ENCODE measurements at places on chromosomes 16 and 17.

DNA sequence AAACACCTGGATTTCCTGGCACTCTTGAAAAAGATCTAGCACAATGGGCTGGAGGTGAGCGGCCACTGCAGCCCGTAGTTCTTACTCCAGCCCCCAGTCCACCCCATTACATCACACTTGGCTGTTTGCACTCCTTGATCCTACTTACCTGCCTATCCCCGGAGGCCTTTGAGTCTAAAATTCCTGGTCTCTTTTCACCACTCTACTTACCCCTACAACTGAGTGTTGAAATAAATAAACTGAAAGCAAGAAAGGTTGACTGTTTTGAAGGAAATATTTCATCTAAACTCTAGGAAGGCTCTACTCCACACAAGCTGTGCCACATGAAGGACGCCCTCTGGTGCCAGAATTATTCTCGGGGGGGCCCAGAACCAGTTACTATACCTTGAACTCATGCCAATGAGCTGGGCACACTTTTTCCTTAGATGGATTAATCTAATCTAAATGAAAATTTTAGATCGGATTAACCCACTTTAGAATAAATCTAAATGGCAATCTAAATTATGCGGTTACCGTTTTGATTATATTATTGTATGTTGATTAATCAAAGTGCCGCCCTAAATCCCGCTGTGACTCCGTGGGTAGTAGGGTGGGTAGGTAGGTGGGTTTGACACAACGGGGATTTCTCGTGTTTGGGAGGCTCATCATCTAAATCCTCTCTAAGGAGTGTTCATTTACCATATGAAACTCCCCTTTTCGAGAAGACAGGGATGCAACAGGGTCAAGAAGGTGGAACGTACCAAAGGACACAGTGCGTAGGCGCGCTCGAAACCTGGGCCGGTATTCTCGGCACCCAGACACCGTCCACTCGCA, 651 bp upstream of the EIF1 start:
- H3K27me3 ChIP-seq: no peaks in the 10 kb centered on the region
- peaks cover 37% of the 10 kb centered on the region for H3K36me3 ChIP-seq
- H3K4me3 ChIP-seq: peak overlapping the region; percentile 85
- H3K27ac ChIP-seq: peak overlapping the region; percentile 71
- DNase-seq: no peak

DNA sequence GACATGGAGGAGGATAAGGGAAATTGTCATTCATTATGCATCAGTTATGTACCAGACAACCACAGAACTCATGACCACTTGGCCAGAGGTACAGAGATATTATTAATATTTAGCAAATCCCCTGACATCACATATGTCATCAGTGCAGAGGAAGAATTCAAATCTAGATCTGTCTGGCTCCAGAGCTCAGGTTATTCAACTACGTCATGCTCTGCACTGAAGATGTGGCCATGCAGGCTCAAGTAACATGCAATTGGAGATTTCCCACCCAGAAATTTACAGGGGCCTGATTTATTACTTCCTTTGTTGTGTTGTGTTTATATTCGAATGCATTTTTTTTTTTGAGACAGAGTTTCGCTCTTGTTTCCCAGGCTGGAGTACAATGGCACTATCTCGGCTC, 224.3 kb downstream of the HS3ST4 start:
- no peak overlapping the region for H3K4me3 ChIP-seq
- peaks cover 3% of the 10 kb centered on the region for H3K4me1 ChIP-seq
- H3K36me3 ChIP-seq: no peaks in the 10 kb centered on the region
- DNase-seq: no peak
- no peaks in the 10 kb centered on the region for H3K27me3 ChIP-seq

GRCh38 chr17:63931981-63932561, at the start of gene CD79B:
TSS of gene CD79B (minus strand) at chr17:63932331. CDS start at chr17:63932261, 70 bp downstream.
- H3K27me3 ChIP-seq: no peaks in the 10 kb centered on the region
- H3K36me3 ChIP-seq: no peaks in the 10 kb centered on the region
- H3K4me3 ChIP-seq: no peak within 1 kb of the TSS
- H3K4me1 ChIP-seq: peaks cover 10% of the 10 kb centered on the region
- no peak within 1 kb of the TSS for H3K27ac ChIP-seq

DNA sequence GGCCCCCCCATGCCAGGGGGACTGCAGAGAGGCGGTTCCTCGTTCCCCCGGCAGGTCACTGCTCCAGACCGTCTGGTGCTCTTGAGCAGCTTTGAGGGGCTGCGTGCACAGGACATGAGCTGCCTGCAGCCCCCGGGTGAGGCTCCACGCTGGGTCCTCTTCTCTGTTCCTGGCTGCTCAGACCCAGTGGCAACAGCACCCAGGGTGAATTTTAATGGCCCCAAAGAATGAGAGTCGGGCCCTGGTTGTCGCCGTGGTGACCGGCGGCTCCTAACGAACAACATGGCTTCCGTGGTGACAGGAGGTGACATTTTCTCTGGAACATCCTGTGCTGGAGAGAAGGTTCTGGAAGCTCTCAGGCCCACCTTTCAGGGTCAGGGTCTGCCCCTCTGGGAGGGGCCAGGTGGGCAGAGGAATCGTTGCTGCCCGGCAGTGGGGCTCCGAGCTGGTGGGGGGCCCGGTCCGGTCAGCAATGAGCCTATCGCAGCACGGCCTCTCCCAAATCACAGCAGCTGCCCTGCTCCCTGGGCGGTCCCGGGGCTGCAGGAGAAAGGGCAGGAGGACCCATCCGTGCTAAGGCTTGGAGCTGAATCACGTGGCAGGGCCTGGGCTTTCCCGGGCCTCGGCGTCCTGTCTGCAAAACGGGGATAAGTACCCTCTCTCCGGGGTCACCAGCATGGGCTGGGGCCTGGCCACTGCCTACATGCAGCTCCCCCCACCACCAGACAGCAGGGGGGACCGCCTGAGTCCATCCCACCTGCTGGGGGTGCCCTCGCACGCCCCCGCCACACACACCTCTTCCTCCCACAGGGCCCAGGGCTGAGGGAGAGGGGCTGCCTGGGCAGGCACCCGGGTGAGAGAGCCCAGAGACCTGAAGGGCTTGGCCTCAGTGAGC, 3.4 kb upstream of the C1QTNF8 start:
- peaks cover 28% of the 10 kb centered on the region for H3K4me1 ChIP-seq
- no peak for DNase-seq
- no peaks in the 10 kb centered on the region for H3K36me3 ChIP-seq
- H3K4me3 ChIP-seq: no peak overlapping the region

DNA sequence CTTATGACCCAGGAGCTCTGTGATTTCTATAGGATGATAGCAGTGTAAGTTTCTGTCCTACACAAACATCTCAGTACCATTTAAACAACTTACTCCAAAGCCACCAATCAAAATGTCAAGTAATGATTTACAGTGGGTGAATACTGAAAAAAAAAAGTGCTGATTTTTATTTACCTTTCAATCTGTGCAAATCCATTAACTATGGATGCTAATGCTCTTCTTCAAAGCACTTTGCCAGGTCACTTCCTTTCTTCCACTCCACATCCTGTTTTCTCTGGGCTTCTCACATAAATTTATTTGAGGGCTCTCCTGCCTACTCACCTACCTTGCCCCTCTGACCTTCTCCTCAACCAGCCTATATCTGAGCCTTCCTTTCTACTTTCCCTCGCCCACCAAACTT, 101.6 kb downstream of the SKAP1 start:
- no peak overlapping the region for H3K27ac ChIP-seq
- no peak for DNase-seq
- no peak overlapping the region for H3K4me3 ChIP-seq
- peaks cover 3% of the 10 kb centered on the region for H3K27me3 ChIP-seq
- no peaks in the 10 kb centered on the region for H3K4me1 ChIP-seq

All from neuronal stem cell (in vitro differentiated cells).